ENCODE measurements at places on chromosomes 1 and 21.

- no peak for DNase-seq
Observed at GRCh38 chr21:24583473-24583872, 1023.8 kb downstream of the MRPL39 start.

GRCh38 chr1:16434501-16434900, 2.7 kb downstream of the SPATA21 start:
- DNase-seq = no peak

GRCh38 chr1:33661811-33662454, 189.5 kb downstream of the ZSCAN20 start:
- DNase-seq = no peak

GRCh38 chr1:84853741-84854721, 39.0 kb downstream of the LPAR3 start:
- no peak for DNase-seq

- no peak for DNase-seq
Observed at GRCh38 chr1:233244183-233244582, 51.3 kb downstream of the PCNX2 start.

DNA sequence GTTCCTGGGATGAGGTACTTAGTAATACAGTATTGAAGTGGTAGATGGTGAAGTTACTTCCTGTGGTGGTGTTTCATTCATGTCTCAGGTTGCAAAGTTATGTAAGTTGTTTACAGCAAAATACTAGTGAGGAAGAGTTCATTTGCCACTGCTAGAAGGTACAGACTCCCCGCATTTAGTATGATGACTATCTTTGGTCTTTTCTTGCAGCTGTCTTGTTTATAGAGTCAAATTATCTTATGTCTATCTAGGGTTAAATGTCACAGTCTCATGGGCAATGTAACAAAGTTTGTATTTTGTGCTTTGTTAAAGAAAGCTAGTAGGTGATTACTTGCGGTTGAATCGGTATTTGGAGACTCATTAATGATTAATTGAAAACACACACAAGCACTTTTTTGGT, 50.2 kb downstream of the LRRC8D start:
- DNase-seq = no peak

DNA sequence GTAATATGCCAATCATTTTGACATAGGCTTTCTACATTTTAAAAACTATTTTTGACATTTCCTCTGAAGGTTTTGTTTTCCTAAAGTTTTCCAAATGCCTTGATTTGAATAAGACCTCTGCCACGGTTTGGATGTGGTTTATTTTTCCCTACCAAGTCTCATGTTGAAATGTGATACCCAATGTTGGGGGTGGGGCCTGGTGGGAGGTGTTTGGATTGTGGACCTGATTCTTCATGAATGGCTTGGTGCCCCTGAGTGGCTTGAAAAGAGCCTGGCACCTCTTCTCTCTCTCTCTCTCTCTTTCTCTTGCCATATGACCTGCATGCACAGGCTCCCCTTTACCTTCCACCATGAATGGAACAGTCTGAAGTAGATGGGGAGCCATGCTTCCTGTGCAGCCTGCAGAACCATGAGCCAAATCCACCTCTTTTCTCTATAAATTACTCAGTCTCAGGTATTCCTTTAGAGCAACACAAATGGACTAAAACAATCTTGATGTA, 14.8 kb downstream of the MMEL1 start:
- DNase-seq = no peak

DNA sequence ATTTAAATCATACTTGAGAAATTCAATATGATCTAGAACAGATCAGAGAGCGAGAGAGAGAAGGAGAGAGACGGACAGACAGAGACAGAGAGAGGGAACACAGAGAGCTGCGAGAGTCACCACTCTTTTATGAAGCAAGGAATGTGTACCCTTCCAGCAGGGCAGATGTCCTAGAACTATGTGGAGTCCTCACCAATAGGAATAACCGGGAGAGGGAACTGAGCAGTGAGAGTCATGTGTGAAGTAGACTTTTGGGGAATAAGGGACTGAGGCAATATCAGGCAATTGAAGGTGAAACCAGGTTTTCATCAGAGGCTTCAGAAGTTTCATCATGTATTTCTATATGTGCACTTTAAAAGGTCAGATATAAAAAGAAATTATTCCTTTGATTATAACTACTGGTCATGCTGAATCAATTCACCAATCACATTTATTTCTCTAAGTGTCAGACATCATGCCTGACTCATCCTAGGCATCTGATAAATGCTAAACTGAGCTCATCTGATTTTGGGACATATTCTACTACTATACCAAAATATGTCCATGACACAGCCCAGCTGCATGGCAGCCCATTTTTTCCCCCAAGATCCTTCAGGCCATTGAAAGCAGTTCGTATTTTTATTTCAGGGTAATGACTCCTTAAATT, 22.4 kb downstream of the VTCN1 start:
- DNase-seq = no peak

- no peak for DNase-seq
Observed at GRCh38 chr1:152392909-152393308, 21.2 kb downstream of the CRNN start.

DNA sequence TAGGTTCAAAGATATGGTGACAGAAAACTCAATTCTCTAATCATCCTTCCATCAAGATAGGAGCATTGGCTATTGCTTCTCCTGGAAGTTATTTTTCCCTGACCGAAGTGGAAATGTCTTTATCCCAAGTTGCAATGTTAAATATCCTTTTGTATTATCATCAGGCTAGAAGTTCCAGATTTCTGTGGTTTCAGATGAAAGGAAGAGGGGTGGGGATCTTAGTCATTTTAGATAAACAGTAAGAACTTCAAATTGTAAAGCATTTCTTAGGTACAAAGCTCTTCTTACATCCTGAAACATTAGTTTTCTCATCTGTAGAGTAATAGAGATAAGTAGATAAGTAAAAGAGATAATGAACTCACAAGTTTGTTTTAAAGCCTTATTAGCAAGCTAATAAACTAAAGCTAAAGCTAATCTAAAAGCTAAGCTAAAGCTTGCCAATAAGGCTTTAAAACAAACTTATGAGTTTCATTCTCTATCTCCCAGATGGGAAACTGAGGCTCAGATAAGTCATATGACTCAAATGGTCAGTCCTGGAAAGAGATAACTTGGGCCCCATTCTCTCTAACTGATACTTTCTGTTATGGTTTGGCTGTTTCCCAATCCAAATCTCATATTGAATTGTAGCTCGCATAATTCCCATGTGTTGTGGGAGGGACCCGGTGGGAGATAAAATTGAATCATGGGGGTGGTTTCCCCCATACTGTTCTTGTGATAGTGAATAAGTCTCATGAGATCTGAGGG, 99.2 kb upstream of the KCNK2 start:
- DNase-seq = no peak

DNA sequence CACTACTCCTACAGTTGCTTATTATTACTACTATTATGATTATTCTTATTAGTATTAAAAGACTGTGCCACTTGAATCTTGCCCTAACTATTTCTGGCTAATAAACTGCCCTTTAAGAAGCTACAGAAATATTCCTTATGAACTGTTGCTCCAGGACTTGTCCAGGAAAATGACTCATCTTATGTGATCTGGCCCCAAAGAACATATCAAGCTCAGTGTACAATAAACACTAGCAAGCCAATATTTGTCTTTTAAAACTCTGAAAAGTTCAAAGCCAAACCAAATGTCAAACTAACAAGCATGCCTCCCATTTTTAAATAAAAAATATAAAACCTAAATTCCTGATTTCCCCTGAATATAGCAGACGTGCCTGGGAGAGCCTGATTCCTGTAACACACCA, 88.7 kb upstream of the SIM2 start:
- DNase-seq = no peak

DNA sequence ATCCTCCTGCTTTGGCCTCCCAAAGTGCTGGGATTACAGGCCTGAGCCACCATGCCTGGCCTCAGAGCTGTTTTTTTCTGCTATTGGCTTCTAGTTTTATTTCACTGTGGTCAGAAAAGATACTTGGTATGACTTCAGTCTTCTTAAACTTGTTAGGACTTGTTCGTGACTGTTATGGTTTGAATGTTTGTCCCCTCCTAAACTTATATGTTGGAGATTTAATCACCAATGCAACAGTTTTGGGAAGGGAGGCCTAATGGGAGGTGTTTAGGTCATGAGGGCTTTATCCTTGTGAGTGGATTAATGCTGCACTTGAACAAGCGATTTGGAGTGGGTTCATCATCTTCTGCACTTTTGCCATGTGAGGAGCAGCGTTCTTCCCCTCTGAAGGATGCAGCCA, 24.5 kb upstream of the SOD1 start:
- DNase-seq = no peak

- DNase-seq = peak; percentile 86
Observed at GRCh38 chr1:8671306-8671917, 146.0 kb downstream of the RERE start.

GRCh38 chr1:19425646-19426239, 59.6 kb downstream of the CAPZB start:
- DNase-seq = no peak

GRCh38 chr1:88751714-88752113, 67.6 kb downstream of the PKN2 start:
- no peak for DNase-seq

GRCh38 chr1:37999430-38000232, 5.7 kb downstream of the FHL3 start:
- no peak for DNase-seq

GRCh38 chr1:18907021-18907916, 4.9 kb upstream of the ALDH4A1 start:
- peak; percentile 80 for DNase-seq

DNA sequence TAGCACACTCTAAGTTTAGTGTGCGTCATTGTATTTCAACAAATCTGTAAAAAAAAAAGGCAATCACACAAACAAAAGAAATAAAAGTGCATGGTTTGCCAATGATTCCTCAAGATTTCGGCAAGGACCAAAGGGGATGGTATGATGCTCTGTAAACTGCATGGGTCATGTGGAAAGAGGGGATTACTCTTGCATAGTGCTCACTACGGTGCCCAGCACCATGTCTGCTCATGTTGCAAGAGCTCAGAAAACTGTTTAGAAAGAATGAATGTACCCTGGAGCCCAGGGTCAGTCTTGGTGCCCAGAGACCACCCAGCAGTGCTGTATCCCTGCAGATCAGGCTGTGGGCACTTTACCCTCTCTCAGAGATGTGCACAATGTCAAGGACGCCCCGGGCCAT, 3.6 kb upstream of the KCNA10 start:
- DNase-seq = no peak

GRCh38 chr1:109312246-109312645, 5.4 kb upstream of the MYBPHL start:
- DNase-seq = no peak

DNA sequence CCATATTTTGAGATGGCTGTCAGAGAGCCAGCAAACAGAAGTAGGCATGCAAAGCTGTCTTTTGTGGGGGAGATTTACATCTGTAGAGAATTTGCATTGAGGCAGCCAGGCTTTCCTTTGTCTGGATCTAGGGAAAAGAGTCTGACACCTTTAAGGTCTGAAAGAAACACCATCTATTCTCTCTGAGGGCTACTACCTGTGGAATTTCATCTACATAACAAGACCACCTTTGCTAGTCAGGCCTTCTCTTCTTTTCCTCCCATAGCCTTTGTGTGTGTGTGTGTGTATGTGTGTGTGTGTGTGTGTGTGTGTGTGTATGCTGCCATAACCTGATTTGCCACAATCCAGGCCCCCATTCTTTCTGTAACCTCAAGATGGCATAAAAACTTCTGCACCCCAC, 28.4 kb upstream of the DMRTB1 start:
- DNase-seq = no peak

GRCh38 chr1:169340882-169341281, 26.7 kb downstream of the NME7 start:
- DNase-seq = no peak

GRCh38 chr1:149886396-149887195, 12.8 kb upstream of the BOLA1 start:
- peak; percentile 100 for DNase-seq

DNA sequence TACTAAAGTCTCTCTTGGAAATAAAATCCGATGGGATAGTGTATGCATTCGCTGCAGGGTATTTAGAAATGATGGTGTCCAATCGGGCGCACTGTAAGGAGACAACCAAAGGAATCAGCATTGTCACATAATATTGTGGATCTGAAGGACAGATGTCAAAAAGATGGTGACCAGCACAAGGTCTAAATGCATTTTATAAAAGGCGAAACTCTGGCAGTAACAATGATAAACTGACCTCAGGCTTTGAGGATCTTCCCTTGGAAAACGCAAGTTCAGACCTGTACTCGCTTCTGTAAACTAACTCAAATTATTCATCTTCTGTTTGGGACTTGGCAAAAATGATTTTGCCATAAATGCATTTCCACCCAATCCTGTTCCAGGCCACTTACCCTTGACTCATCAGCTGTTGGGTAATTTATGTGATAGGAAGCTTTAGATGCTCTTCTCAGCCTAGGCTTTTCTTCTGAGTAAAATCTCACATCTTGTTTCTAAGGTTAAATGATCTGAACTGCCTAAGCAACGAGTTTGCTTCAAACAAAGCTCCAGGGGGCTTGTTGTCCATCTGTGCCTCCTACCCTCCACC, 33.8 kb downstream of the STPG1 start:
- DNase-seq = no peak

- DNase-seq = no peak
Observed at GRCh38 chr1:170765279-170765678, 101.3 kb downstream of the PRRX1 start.

- peak; percentile 74 for DNase-seq
Observed at GRCh38 chr1:226738995-226739695, at the start of gene ITPKB. Gene ITPKB (minus strand): TSS chr1:226739282. CDS start chr1:226737458, 1,824 bp downstream.

- DNase-seq = no peak
Observed at GRCh38 chr1:237181743-237182317, 139.8 kb downstream of the RYR2 start.

DNA sequence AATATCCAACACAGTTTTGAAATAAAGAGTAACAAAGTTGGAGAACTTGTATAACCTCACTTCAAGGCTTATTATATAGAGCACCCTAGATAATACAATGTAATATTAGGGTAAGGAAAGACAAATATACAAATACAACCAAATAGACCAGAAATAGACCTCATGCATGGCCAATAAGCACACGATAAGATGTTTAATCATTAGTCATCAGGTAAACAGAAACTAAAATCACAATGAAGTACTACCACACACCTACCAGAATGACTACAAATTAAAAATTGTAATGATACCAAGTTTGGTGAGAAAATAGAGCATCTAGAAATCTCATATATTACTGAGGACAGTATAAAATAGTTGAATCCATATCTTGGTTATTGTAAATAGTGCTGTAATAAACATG, 20.3 kb upstream of the CTTNBP2NL start:
- DNase-seq = no peak

DNA sequence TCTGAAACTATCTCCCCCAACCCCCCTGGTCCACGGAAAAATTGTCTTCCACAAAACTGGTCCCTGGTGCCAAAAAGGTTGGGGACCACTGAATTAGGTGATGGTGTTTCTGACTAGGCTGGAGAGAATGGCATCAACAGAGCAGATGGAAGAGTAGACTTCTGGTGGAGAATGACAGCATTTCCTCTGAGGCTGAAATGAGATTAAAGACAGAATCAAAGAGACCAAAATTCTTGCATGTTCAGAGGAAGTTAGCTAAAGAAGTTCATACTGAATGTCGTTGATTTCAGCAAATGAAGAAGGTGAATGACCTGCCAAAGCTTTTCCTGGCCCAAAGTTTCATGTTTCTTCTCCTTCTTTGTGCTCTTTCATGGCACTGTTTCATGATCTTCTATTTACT, 188.2 kb upstream of the RUNX1 start:
- DNase-seq = no peak

Measured in pons (tissue), 1 donor.